ENCODE measurements at places on chromosomes 2 and 18.

DNA sequence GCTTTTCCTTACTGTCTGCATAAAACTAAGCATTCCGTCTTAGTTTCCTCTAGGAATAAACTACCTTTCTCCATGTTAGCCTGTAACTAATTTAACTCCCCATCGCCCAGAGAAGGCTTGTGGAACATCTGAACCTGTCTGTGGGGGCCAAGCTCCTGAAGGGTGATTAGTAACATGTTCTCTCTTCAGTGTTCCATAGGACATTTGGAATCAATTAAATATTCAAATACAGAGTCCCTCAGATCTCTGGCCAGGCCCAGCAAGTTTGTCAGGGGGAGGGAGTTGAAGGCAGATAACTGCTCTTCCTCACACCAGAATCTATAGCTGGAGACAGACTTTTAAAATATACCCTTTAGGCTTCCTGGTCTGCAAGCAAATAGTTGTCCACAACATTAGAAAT lies 8.8 kb downstream of the RDH14 start:
- no peak for DNase-seq

DNA sequence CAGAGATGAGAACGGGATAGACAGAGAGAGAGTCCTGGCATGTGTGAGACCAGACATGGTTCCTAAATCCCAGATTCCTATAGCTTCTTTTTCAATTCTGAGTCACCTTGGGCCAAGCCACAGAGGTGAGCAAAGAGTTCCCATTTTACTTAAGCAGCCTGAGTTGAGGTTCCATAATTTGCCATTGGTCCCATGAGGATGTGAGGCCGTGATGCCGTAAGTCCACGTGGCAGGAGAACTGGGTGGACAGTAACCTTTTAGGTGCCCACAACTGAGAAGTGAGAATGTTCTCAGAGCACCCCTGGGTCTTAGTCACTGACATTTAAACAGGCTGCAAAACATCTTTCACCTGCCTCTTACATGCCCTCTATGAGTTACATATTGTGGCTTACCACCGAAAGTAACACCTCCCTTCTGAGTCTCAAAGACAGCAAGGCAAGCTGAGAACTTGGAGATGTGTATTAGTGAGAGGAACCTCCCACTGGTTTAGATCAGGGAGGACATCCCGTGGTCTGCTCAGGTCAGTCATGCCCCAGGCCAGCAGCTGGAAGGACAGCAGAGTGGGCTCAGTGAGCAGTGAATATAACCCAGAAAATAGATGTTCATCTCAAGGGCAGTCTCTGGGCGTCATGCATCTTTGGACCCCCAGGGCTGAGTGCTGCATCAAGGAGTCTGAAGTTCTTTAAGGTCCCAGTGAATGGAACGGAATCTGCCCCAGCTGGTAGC lies 127.9 kb upstream of the LGALSL start:
- peak; percentile 63 for DNase-seq

- no peak for DNase-seq
Observed at GRCh38 chr18:70377317-70377799, 88.5 kb downstream of the SOCS6 start.

DNA sequence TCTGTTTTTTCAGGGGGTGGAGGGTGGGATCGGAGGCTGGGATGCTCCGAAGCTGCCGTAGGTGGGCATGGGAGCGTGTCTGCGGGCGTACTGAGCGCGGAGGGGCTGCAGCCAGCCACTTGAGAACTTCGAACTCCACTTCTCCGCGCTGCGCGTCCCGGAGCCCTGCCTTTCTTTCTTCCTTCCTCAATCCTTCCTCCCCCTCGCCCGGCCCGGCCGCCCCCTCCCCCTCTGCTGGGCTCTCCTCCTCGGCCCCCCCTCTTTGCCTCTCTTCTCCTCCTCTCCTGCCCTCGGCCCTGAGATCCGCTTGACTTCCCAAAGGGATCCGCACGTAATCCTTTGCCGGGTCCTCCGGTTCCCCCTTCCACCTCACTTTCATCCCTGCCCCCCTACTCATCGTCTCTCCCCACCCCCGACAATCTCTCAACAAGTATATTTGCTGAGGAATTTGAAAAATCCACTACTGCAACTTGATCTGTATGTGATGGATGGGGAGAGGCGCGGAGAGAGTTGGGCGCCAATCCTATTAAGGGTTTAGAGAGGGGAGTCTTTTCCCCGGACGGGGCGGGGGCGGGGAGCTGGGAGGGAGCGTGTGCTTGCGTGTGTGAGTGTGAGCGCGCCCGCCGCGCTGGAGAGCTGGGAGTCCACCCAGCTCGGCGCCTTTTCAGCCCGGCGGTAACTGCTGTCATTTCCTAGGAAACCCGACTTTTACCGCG lies 1.1 kb downstream of the GLI2 start:
- peak; percentile 16 for DNase-seq

DNA sequence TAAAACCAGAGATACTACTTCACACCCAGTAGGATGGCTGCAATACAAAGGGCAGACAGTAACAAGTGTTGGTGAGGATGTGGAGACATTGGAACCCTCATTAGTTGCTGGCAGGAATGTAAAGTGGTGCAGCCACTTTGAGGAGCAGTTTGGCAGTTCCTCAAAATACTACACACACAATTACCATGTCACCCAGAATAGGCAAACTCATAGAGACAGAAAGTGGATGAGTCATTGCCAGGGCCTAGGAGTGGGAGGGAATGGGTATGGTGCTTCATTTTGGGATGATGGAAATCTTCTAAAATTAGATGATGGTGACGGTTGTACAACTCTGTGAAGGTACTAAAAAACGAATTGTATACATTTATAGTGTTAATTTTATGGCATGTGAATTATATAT lies 54.8 kb downstream of the ATP9B start:
- no peak for DNase-seq

DNA sequence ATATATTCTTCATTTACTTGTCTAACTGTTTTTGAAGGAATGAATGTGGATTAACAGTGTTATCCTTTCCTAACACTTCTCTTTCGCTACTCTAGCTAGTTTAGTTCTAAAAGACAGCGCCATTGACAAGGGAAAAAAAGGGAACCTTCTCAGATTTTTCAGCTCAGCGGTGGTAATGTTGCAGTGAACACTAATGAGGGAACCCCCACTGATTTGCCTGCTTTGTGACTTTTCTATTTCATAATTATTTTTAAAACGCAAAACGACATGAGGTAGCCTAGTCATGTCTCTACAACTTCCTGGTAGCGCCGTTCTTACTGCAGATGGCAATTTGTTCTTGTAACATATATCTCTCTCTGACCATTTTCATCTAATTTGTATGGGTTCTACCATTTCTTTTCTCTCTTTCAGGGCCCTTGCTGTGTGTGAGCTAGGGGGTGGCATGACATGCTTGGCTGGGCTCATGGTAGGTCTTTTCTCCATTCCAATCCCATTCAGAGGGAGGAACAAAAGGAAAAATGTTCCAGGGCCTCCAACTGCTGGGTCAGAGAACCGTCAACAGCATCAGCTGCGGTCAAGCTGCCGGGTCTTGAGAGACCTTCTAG lies 235.5 kb upstream of the SIX3 start:
- DNase-seq = no peak

DNA sequence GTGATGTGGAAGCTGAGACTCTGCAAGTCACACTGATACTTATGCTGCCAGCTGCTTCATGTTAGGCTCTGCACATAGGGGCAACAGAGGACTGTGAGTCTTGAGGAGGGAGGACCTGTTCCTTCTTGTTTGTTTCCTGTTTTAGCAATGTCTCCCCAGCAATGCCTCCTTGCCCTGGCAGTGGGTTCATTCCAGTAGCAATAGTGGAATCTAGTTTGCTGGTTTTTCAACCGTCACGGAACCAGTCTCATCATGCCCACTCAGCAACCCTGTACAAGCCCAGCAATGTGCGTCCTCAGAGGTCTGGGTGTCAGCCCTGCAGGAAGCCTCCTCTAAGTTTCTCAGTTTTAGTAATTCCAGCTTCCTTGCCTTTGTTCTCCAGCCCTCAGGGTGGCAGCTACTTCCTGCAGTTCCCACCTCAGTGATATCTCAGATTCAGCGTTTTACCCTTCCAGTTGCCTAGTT lies 20.5 kb upstream of the ITGB6 start:
- peak; percentile 70 for DNase-seq

DNA sequence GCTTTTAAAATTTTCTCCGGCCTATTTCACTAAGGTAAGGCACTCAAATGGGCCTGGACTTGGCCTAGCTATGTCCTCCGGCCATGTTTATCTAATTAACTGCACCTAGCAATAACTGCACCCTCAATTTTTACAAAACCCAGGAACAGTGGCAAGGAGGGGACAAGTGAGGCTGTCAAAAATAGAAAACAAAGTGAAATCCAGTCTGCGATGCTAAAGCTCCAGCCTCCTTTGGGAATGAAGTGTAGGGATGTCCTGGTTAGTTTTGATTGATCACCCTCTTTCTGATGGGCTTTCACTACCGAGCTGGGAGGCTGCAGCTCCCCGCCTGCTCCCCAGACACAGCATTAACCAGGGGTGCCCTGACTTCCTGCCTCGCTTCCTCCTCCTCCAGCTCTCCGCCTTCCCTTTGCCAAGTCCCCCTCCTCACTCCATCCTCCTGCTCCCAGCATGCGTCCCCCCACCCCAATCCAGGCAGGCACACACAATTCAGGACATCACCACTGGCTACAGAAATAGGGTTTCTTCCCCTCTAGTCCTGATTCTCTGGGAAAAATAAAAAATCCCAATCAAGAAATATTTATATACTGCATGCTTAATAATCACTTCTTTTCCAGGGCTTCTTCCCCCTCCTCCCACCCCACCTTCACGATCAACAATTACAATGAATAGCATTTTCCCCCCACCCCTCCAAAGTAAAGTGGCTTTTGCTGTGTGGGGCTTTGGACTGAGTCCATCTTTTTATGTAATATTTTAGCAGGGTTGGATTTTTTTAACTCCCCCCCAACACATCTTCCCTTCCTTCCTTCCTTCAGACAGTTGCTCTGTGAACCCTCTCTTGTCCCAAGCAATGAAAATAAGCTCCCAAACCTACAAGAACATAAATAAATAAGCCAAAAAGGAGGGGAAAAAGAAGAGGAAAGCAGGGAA lies 3.3 kb upstream of the POU3F3 start:
- DNase-seq = no peak

GRCh38 chr18:24500766-24501165 lies 40.3 kb downstream of the HRH4 start:
- no peak for DNase-seq

DNA sequence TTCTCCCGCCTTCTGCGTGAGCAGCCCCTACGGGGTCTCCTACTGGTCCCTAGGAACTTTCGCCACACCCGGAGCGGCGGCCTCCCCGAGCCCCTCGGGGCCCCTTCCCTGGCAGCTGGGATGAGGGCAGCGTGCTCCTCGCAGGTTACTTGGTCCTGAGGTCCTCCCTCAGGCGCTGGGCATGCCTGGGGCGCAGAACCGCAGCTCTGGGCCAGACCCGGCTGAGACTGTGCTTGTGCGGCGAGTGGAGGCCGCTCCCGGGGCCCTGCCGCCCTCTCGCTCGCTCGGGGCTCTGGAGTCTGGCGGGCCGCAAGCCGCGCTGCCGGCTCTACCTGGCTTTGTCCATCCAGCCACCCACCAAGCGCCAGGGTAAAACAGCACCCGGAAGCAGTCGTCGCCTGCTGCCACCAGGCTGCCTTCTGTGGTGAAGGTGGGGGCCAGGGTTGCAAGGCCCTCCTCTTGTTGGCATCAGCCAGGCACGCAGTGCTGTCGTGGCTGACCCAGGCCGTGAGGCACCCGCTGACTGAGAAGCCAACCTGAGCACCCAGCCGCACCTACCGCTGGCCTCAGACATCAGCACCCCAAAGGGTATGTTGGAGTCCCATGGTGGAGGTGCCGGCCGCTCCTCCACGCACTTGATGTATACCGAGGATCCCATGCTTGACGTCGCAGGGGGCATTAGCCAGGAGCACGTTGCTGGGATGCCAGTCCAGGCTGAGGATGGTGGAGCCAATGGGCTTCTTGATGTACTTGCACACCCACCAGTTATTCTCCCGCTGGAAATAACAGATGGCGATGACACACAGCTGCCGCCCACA lies 46.1 kb upstream of the PTH2R start:
- no peak for DNase-seq

- no peak for DNase-seq
Observed at GRCh38 chr2:64823794-64824193, 165.4 kb upstream of the SLC1A4 start.

DNA sequence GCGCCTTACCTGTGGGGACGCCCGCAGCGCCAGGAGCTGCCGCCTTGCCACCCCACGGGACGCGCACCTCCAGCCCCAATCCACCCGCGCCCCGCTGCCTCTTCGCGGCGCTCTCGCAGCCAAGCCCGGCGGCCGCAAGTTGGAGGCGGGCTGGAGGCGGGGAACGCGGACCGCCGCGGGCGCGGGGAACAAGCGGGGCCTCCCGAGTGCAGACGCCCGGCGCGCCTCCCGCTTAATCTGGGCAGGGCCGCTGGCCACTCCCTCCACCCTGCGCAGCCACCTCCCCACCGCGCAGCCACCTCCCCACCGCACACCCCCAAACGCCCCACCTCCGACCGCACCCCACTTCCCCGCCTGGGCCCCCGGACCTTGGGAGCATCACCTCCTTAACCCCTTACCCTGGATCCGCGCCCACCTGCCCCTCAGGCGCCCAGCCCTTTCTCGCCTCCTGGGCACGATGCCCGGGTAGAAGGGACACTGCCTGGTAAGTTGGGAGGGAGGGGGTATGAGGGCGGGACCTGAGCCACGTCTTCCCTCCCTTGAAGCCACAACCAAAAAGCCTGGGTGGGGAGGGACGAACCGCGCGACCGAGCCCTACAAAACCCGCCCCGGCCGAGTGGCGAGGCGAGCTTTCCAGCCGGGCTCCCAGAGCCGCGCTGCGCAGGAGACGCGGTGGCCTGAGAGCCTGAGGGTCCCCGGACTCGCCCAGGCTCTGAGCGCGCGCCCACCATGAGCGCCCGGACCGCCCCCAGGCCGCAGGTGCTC lies at the start of the genes COL4A3 and COL4A4:
Gene COL4A3 (plus strand): TSS at position 627 of the 765 bp plus-strand sequence. CDS start 103 bp downstream, at position 730.
Gene COL4A4 (minus strand): TSS at position 208 of the 765 bp plus-strand sequence. CDS start 16,722 bp downstream, outside the sequence.
- DNase-seq = peak; percentile 49

- no peak for DNase-seq
Observed at GRCh38 chr2:40317046-40317445, 134.8 kb downstream of the SLC8A1 start.

GRCh38 chr2:201149064-201149820 lies 33.3 kb downstream of the CFLAR start:
- no peak for DNase-seq

DNA sequence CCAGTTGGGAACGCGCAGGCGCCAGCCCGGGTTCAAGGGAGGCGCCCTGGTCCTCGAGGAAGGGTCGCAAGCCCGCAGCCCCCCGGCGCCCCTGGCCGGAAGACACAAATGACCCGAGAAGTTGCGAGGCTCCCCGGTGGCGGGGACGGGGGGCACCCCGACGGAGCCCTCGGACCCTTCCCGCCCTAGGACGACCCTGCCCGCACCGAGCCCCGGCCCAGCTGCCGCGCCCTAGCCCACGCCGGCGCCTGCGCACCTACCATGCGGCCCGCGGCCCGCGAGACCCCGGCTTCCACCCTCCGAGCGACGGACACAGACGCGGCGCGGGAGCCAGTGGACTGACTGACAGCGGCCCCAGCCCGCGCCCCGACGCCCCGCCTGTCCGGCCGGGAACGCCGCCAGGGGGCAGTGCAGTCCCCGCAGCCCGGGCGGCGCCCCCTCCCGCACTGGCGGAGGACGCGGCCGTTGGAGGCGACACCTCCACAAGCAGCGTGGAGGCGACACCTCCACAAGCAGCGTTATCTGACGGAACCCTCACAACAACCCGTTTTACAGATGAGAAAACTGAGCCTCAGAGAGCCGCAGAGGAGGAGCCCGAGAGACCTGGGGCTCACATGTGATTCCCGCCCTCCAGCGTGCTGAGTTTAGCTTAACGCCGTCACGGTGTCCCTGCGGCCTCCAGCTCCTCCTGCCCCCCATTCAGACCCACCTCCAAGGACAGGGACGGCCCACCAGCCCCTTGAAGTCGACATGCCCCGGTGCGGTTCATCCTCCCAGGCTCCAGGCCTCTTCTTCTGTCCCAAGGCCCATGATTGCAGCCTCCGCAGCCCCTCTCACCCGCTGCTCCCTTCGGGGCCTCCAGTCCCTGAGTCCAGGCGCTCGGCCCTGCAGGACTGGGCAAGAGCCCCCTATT lies at the start of gene NMUR1:
Gene NMUR1 (minus strand): TSS at position 347 of the 913 bp plus-strand sequence. CDS start 84 bp downstream, at position 263.
- DNase-seq = peak; percentile 80
